Ureter (tissue), 1 donor: ENCODE measurements at places on chromosomes 3 and 15. TPM values are rescaled to one million over a fixed set of nuclear protein-coding genes. Genes with fewer than 3 reads are reported as not detected.

GRCh38 chr15:40793216-40793989, 13.5 kb upstream of the ZFYVE19 start:
- no peak for DNase-seq

- no peak for DNase-seq
Observed at GRCh38 chr3:2525968-2526367, 427.3 kb downstream of the CNTN4 start.

GRCh38 chr3:49018707-49019006, 277 bp upstream of the DALRD3 start:
- DNase-seq: no peak

GRCh38 chr3:43353923-43354670, 67.8 kb downstream of the SNRK start:
- no peak for DNase-seq

GRCh38 chr15:85607842-85608241, 186.9 kb downstream of the KLHL25 start:
- DNase-seq: no peak

DNA sequence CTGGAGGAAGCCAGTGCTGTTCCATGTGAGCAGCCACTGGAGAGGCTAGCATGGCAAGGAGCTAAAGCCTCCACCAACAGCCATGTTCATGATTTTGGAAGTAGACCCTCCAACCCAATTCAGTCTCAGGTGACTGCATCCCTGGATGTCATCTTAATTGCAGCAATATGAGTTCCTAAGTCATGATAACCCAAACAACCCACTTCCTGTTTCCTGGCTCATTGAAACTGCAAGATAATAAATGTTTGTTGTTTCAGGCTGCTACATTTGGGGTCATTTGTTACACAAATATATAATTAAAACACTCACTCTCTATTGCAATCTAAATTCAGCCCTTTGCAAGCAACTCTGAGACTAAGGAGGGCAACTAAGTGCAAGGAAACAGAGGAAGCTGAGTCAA, 62.4 kb upstream of the SLC24A5 start:
- no peak for DNase-seq

DNA sequence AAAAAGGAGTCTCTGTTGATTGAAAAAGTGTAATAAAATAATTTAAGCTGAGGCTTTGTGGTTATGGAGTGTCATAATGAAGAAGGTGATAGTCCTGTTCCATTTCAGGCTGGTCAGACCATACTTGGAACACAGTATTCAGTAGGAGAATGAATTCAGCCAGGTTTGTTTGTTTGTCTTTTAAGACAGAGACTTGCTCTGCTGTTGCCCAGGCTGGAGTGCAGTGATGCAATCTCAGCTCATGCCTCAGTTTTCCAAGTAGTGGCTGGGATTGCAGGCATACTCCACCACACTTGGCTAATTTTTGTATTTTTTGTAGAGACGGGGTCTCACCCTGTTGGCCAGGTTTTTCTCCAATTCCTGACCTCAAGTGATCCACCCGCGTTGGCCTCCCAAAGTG, 33.5 kb downstream of the IQGAP1 start:
- no peak for DNase-seq

BUB1B gene
- total RNA-seq: 1.9 TPM

CHDH gene
- total RNA-seq: 0.60 TPM

ETV5 gene
- total RNA-seq: 10.0 TPM
